ENCODE measurements at places on chromosomes 7 and 10.
A peak's percentile ranks its signal among the peaks of the same experiment; 100 is the strongest.

- peak; percentile 32 for DNase-seq
These were observed 1.1 kb downstream of the TRIM8 start for GRCh38 chr10:102645388-102645740.

GRCh38 chr10:60098677-60099601 lies 192.6 kb upstream of the CCDC6 start:
- DNase-seq, result no peak

DNA sequence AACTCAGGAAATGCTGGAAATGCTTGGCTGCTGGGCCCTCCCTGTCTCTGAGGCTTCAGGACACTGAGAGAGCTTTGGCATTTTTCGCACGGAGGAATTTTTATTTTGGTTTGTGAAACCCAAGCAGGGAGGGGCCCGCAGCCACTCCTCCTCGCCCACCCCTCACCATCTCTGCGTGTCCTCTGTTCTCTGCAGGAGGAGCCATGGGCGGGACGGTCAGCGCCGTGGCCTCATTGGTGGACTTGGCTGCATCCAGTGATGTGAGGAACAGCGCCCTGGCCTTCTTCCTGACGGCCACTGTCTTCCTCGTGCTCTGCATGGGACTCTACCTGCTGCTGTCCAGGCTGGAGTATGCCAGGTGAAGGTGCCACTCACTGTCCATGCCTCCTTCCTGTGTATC lies 36.8 kb downstream of the SLC29A3 start:
- no peak for DNase-seq

DNA sequence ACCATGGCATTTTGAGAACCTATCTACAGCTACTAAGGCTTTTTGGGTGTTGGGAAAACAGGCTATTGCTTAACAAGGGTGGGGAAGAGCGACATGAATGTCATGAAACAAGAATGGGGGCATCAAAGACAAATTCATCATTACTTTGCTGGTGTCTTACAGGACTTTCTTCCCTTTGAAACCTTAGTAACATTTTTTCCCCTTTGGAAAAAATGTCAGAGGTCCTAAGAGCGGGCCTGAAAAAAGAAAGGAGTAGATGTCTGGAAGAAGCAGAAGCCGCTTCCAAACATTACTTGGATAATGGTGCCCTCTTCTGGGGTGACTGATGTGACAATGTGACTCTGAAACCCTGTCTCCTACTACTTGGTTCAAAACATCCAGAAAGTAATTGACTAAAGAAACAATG lies 3.8 kb upstream of the DDX50 start:
- no peak for DNase-seq

GRCh38 chr7:128833946-128834325 lies 3.7 kb downstream of the FLNC start:
- no peak for DNase-seq

DNA sequence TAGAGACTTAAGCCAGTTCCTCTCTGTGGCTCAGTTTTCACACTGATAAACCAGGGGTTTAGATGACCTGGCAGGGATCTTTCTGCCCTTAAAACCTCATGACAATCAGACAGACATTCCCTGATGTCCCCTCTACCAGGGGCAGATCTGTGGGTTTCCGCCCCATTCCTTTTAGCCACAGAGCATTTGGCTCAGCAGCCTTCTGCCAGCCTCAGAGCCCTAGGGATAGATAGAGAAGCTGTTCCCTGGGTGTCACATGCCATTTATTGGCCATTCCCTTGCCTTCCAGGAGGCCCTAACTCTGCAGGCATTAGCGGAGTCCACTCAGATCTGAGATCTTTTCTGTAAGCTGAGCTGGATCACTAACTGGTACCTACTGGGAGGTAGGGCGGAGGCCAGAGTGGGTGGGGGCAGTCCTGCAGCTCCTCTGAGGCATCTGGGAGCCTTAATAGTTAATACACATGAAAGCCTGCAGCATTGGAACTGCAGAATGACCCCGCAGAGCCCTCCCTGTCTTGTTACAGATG lies 101.5 kb downstream of the ZMIZ1 start:
- DNase-seq, result no peak

DNA sequence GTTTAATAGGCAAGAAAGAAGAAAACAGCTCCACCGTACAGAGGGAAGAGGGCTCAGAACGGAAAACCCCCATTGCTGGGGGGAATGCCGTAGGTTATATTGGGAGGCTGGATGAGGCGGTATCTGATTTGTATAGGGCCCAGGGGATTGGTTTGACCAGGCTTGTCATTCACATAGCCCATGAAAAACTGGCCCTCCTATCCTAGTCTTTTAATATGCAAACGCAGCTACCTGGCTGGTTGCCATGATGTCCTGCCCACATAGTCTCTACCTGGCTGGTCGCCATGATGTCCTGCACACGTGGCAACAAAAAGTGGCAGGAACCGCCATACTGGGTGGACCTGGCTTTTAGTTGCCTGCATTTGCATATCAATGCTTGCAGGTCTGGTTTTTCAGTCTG lies 84.7 kb downstream of the AUTS2 start:
- DNase-seq, result no peak

DNA sequence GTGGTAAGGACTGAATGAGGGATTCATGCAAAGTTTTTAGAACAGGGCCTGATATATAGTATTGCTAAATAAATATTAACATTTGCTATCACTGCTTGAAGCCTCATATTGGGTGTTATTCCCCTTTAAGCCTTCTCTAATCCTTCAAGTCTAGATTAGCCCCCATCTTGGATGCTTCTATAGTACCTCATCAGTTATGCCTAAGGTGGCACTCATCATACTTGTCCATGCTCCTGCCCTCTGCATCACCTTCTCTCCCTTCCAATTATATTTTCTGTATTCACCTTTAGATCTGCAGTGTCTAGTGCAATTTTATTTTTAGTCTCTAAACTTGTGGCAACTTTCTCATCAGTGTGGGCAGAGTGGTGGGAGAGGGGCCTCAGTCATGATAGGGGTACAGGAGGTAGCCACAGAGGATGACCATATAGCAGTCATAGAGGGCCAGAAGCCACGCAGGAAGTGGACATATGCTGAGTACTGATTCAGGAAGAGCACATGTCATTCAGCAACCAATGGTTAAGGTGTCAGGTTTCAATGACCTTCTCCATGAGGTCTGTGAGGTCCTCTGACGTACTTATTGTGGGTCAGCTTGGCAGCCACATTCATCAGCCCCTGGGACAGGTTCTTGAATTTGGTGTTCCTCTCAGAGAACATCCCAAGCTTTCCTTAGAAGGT lies 2.5 kb downstream of the ENTPD1 start:
- no peak for DNase-seq

- DNase-seq, result no peak
These were observed 285.5 kb upstream of the TAC1 start for GRCh38 chr7:97446361-97446760.

- DNase-seq, result no peak
These were observed 480.5 kb upstream of the FOXK1 start for GRCh38 chr7:4201566-4201965.

DNA sequence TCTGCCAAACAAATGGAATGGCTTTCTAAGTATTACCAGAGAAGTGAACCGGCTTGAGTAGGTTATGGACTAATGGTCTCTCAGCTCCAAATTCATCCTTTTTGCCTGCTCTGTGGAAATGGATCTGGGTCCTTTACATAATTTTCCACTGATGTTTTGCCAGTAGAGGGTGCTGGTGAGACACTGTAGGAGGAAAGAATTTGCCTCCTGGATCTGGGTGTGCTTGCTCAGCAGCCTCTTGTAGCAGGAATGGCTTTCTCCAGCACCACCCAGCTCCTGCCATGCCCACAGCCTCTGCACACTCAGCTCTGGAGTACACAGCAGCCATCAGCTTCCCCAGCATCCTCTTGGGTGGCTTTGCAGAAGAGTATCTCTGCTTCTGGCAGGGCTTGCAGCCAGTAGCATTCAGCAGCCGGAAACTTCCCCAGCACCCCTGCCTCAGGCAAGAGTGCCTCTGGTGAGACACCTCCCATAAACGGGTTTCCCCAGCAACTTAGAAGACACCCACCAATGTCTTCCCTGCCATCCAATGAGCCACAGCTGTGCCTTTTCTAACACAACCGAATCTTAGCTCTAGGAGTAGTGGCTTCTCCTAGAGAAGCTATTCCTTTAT lies 235.0 kb upstream of the PLPP4 start:
- no peak for DNase-seq

- no peak for DNase-seq
These were observed 69.8 kb upstream of the PLXNA4 start for GRCh38 chr7:132646052-132646451.

DNA sequence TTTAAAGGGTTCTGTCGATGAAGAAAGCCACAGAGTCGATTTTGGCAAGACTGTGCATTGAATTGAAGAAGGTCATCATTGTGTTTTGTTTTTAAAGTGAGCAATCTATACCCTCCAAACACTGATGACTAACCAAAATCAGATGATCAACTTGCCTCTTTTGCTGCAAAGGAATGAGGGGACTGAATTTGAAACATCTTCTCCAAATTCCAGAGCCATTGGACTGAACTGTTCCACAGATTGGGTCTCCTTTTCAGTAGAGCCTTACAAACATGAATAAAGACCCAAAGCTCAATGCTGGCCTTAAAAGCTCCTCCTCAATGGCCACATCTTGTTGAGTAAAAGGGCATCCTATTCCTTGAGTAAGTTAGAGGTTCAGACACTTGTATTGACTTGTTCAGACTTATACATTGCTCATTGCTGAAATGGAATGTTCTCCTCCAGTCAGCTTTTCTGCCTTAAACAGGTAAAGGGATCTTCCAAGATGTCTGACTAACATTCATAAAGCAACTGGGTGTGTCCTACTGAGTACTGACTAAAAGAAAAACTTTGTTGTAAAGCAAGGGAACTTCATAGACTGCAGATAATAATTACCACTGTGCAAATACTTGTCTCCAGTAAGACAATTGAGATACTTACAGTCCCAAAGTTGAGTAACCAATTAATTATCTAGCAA lies 630.6 kb downstream of the KCNMA1 start:
- DNase-seq, result no peak

GRCh38 chr10:47351899-47352815 lies 4.0 kb downstream of the RBP3 start:
- DNase-seq, result no peak

GRCh38 chr10:85666102-85666501 lies 700.5 kb downstream of the GRID1 start:
- no peak for DNase-seq

GRCh38 chr7:50603287-50603686 lies 38.1 kb upstream of the DDC start:
- no peak for DNase-seq

DNA sequence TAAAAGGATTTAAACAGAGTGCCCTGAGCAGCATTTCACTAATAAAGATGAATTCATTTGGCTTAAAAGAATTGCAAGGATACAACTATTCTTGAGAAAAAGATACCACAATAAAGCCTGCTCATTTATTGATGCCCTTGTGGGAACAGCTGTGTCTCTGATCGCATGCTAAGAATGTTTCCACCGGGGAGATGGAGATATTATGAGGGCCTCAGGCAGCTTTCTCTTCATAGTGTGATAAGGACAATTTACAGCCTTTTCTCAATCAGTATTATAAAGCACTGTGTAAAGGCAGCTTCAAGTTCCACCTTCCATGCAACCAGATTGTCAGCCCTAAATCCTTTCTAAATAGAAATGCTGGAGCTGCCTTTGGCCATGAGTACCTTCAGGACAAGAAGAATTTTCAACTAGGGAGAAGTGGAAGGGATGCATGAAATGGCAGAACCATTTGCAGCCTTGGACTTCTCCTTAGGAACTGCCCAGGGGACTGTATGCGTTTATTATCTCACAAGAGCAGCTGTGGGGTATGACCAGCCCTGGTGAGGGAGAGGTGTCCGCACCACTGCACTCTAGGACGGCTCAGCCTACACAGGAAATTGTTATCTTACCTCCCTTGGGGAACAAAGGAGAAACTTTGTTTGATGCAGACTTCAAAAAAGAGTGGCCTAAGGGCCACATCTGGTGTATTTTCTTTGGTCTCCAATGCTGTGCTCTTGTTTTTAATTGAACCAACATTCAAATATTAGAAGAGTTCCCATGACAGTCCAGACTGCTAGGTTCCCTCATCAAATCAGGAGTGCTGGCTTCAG lies 116.9 kb upstream of the PCGF5 start:
- DNase-seq, result no peak

Data from T-helper 2 cell (primary cell).